ENCODE measurements at places on chromosomes 13 and 19.

- DNase-seq, result no peak
Observed at GRCh38 chr13:112818698-112819045, 128.8 kb downstream of the ATP11A start.

- no peak for DNase-seq
Observed at GRCh38 chr13:82898586-82898985, 983.7 kb downstream of the SLITRK1 start.

DNA sequence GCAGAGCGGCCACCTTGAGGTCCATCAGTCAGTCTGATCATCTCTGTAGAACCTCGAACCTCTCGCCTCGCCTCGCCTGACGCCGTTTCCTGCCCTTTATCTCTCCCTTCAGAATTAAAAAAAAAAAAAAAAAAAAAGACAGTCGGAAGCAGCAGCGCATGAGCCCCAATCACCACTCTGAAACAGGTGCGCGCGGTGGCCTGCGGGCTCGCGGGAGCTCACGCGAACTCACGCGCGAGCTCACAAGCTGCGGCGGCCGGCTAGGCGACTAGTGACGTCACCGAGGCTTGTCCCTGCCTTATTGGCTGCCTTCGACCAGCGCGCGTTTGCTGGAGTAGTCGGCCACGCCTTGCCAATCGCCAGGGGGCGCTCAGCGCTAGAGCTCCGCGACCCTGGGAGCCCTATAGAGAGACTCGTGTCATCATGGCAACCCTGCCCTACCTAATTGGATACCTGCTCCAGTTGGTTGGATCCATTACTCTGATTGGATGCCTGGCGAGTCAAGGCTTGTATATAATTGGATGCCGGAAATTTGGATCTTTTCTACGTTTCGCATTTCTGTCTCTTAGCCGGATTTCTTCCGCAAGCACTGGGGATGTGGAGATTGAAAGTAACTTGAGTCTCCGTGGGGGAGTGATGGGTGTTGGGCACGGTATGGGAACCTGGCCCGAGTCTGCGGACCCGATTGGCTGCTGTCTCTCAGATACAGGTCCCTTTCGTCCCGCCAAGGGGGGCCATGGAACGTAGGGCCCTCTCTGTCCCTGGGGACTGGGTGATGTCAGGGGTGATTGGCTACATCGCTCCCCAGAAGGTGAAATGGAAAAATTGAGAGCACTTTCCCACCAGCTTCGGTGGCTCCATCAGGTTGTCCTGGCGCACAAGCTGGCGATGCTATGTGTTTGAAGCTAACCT is 31.6 kb downstream of the SYT3 start:
- no peak for DNase-seq

- no peak for DNase-seq
Observed at GRCh38 chr13:30805132-30805537, 69.8 kb downstream of the ALOX5AP start.

DNA sequence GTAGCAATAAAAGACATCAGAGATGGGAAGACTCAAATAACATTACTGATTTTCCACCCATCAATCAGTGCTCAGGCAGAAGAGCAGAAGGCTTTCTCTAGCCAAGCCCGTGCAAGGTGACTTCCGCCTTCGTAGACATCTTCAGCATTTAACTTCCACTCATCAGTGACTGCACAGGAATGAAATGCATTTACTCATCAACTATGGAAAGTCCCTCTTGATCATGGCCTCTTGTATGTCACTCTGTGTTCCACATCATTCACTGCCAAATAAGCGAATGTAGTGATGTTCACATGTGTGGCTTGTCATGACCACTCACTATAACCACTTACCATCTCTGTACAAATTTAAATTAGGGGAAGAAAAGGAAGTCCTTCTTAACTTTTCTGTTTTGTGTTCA is 49.4 kb downstream of the SACS start:
- DNase-seq, result peak; percentile 73

DNA sequence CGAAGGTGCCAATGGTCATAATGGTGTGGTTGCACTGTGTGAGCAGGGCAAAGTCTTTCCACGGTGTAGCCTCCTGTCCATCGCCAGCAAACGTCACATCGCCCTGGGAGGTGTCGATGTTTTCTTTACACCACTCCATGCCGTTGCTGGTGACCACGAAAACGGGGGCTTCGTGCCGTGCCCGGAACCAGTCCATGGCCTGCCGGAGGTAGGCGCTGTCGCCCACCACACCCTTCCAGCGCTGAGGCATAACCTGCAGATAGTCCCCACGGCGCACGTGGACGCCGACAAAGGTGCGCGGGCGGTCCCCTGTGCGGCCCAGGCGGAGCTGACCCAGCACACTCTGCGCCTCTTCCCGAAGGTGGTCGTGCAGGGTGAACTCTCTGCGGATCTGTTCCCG is 2.1 kb downstream of the FUT1 start:
- no peak for DNase-seq

DNA sequence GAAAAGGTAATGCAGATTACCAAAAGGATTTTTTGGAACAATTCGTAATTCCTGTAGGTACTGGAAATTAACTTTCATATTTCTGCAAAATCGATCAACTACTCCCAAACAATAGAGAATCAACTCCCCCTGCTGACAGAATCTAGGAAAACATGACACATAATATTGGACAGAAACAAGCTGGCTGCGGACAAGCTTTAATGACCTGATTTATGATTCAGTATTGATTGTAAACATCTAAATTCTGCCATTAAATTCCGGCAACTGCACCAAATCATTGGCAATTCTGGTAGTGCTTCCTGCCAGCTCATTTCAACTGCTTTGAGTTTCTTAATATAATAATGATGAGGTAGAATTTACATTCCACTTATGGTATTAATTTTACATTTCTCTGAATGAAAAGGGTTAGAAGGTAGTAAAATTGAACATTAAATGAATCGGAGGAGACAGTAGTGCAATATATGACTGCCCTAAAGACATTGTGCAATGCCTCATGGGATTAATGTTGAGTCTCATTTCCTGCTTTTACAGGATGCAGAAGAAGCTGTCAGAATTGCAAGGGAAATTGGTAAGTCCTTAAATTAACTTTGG is 146.5 kb downstream of the PCCA start:
- no peak for DNase-seq

GRCh38 chr13:49690133-49690994 is 922 bp downstream of the EBPL start:
- DNase-seq, result no peak

- DNase-seq, result no peak
Observed at GRCh38 chr13:65488606-65489005, 1741.5 kb downstream of the PCDH9 start.

DNA sequence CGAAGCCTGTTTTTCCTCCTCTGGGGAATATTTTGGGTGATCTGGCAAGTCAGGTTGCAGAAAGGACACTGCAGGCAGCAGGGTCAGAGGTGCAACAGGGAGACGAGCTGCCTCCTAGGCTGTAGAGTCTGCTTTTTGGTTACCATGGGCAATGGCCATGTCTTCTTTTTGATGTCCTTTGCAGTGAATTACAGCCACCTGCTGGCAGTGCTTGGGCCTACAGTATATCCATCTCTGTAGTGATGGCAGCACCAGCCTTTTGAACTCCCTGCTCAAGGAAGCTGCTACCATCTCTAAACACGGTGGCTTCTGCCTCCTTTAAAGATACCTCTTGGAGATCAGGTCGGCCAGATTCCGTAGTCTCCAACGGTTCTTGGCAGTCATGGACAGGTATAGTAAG is 73.9 kb downstream of the WTIP start:
- no peak for DNase-seq

Data from epithelial cell of prostate (primary cell).